ENCODE measurements at places on chromosomes 6 and 20.
A peak's percentile ranks its signal among the peaks of the same experiment; 100 is the strongest.

DNA sequence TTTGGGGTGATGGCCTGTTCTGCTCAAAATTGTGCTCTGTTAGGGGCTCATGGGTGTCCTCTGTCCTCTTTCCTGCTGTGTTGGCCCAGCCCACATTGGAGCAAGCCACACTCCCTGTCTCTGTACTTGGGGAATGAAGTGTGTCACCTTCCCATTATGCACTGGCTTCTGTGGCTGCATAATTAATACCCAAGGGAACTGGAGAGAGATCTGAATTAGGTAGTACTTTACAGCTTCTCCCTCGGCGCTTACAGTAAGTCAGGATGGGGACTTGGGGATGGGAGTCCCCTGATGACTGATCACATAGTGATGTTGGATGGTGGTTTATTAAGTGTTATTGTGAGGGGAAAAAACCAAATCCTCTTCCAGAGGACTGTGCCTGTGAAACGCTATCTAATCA is 116.6 kb downstream of the FOXO3 start:
- DNase-seq, result no peak

DNA sequence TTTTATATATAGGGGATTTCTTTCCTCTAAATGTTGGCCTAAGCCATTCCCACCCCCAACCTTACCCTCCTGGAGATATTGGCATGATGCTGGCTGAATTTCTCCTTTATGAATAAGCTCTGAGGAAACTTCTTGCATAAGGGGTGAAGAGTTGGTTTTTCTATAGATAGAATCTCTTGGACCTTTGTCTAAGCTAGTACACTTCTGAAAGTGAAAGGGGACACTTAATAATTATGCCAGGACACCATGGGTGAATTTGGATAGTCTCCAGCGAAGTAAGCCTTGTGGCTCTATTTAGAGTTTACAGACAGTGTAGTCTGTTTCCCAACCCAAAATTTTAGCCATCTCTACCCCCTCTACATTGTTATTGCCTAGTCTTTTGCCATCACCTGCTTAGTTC is 27.1 kb upstream of the FABP7 start:
- no peak for DNase-seq

- no peak for DNase-seq
Observed at GRCh38 chr6:2007165-2007564, 238.2 kb downstream of the GMDS start.

GRCh38 chr20:50516180-50516934 is 6.2 kb downstream of the PTPN1 start:
- peak; percentile 19 for DNase-seq

DNA sequence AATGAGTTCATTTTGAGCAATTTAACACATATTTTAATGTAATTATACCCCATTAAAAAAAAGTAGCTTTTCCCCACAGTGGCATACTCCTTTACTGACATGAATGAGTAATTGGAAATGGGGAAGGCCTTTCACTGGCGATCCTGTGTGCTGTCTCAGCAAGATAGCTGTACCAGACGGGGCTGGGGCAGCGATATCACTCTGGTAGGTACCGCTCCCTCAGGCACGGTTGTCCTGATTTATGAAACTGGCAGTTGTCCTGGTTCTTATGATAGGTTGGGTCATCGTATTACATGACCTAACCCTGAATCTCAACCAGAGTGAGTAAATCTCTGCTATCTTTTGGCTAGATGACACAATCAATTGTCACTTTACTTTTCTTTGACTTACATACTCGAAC is 355.0 kb upstream of the MAP3K7 start:
- DNase-seq, result no peak

GRCh38 chr20:18138266-18138582 is 561 bp downstream of the KAT14 start:
- no peak for DNase-seq

GRCh38 chr6:138431256-138432062 is 27.4 kb downstream of the HEBP2 start:
- no peak for DNase-seq

- DNase-seq, result no peak
Observed at GRCh38 chr6:83597051-83597450, 84.7 kb downstream of the PRSS35 start.

- no peak for DNase-seq
Observed at GRCh38 chr6:105824732-105825131, 261.4 kb upstream of the PRDM1 start.

DNA sequence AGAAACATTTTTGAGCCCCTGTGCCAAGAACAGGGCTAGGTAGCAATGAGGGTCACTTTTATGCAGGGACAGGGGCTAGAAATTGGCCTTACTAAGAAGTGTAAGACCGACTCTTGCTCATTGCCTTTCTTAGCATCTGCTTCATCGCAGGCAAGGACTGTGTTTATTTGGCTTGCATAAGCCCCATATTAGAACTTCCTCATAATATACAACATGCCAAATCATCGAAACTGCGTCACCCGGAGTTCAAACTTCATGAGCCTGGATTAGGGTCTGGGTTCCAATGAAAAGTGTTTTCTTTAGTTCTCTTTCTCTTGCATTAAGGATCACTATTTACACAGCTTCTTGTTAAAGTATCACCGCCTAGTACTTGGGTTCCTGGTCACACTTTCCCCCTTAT is 977 bp upstream of the SMAP1 start:
- DNase-seq, result no peak

- no peak for DNase-seq
Observed at GRCh38 chr6:78192057-78192456, 539.2 kb downstream of the MEI4 start.

DNA sequence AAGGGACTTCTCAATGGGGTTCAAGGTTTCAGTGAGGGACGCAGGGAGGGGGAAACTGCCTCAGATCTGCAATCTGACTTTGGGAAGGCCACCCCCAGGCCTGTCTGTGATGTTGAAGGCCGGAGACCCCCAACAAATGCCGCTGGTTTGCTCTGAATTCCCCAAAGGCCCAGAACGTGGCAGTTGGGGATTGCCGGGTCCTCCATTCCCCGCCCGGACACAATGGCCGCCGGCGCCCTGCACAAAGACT is 326 bp upstream of the BCL2L1 start:
- DNase-seq, result no peak

DNA sequence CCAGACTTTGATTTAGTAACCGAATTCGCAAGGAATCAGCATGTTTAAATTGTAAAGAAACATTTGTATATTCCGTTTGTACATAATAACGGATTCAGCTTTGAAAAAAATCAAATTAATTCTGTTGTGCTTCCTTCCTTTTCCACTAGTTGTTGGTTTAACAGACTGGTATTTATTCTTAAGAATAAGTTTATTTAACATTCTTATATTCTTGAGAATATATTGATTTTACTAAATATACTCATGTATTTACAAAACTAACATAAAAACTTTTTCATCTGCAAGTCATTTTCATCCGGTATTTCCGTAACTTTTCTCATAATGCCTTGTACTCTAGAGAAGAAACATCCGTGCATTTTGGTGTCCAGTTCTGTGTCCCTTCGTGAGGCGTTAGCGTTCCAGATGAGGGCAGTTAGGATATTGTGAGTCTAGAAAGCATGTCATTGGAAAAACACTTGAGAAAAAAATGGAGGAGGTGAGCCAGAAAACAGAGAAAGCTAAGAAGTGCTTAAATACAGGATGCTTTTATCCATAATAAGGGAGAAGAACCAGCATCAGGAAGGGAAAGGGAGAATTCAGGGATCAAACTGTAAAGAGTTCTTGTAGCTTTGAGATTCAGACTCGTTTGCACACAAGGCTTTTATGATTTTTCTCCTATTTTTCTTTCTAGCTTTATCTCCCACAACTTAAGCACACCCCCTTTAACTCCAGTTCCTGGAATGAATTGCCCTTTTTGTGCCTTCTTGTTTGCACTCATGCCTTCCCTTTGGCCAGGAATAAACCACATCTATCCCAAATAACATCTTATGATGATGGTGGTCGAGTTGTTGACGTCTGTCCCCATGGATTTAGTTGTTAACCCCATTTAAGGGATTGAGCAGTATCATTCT is 1.8 kb downstream of the WRNIP1 start:
- no peak for DNase-seq

- no peak for DNase-seq
Observed at GRCh38 chr6:164882236-164882635, 427.2 kb downstream of the C6orf118 start.

- DNase-seq, result peak; percentile 75
Observed at GRCh38 chr6:27814665-27815424, 97.4 kb downstream of the OR2B2 start.

GRCh38 chr6:99590728-99591672 is 15.6 kb upstream of the PRDM13 start:
- peak; percentile 26 for DNase-seq

DNA sequence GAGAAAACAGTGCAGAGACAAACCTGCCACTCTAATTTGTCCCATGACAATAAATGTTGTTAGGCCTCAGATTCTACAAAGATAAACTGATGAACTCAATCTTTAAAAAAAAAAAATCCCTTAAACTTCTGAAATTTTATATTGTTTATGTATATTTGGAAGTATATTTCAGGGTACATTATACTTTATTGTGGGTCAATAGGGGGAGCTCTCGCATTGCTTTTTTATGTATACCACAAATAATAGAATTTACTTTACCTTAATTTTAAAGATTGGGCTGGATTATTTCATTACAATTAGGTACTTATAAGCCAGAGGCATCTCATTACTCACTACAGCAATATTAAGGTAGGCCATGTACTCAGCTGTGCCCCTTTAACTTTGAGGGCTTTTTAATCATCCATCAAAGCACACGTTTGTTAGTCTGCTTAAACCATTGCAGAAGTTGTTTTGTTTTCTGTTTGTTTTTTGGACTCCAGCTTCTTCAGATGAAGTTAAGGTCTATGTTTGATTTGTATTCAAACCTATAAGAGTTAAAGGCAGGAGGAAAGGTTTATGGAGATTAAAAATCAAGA is 56.3 kb upstream of the EYA4 start:
- no peak for DNase-seq

DNA sequence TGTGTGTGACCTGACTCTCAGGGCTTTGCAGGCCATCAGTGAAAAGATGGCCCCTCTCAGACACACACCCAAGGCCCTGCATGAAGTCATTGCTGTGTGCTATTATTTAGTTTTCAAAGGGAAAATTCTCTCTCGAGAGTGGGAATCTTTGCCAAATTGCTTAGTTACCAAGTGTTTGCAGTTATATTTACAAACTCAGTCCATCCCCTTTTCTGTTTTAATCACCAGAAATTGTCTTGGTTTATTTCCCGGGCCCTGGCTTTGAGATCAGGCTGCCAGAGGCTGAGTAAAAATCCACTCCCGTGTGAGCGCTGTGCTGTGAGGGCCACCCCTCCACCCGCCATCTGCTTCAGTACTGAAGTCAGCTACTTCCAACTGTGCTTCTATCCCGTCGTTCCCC is 163.1 kb downstream of the SOD2 start:
- no peak for DNase-seq

- no peak for DNase-seq
Observed at GRCh38 chr20:16407251-16408067, 165.8 kb downstream of the KIF16B start.

DNA sequence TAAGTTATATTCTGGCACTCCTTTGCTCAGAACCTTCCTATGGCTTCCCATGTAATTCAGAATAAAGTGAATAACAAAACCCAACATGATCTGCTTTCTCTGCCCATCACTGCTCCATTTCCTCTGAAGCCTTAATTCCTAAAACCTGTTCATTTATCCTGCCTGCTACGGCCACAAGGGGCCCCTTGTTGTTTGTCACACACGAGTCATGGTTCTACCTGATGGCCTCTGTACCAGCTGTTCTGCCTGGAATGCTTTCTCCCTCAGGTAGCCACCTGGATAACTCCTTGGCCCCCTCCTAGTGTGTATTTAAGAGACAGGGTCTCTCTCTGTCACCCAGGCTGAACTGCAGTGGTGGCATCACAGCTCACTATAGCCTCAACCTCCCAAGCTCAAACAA is 26.8 kb downstream of the ERGIC3 start:
- no peak for DNase-seq

DNA sequence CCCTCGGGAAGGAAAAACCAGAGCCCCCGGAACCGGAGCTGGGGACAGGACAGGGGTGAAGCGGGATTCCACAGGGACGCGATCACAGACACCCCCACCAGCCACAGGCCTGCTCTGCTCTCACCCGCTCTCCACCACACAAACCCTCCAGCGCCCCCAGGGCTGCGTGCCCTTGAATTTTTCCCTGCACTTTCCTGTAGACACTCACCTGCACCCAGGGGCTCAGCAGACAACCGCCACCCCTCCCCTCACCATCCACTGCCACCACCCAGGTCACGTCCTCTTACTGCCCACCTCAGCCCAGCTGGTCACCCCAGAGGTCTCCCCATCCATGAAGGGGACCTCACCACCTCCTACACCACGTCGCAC is 631 bp downstream of the ULBP2 start:
- DNase-seq, result no peak

DNA sequence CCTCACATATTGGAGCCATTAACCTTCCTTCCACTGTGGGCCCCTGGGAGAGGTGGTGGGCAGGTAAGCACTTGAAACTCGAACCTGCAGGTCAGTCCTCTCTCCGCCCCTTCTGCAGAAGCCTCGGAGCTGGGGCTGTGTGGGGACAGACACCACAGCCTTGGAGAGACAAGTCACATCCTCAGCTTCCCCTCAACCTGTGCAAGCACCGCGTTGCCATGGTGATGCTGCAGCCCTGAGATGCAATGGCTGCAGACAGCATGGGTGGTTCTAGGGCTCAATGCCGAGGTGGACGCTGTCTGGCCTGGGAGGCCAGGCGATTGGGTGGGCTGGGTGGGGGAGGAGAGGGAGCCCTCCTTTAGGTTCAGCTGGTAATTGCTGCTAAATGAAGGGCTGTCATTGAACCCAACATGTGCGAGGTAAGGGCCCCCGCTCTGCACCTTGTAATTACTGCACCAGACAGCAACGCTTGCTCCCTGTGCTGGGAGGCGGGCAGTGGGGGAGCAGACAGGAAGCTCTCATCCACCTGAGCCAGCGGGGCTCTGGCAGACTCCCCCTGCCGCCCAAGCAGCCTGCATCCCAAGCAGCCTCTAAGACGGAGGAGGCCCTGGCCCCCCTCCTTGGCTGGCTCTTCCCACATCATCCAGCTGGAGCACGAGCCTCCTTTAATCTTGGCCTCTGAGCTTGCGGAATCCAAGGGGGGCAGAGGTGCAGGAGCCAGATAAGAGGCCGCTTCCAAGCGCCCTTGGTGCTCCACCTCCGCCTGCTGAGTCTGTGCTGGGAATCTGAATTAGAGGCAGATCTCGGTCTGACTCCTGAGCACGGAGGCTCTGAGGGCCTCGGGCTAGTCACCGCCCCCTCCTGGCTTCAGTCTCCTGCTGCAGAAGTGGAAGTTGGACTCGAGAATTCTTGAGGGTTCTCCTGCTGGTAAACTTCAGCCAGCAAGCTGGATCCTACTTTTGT is 39.8 kb upstream of the CDH22 start:
- DNase-seq, result no peak
